Activated naive CD8-positive, alpha-beta T cell treated with anti-CD3 and anti-CD28 coated beads, Interleukin-2, amount 10 ng/mL, durations not matched to agents 7 days and 5 days (primary cell): ENCODE measurements at places on chromosomes 6 and 20.

GRCh38 chr6:16273256-16273655, 34.9 kb downstream of the GMPR start:
- H3K27ac ChIP-seq, result peak overlapping the region; percentile 18
- peaks cover 19% of the 10 kb centered on the region for H3K36me3 ChIP-seq
- H3K4me3 ChIP-seq, result no peak overlapping the region
- no peak for DNase-seq
- peaks cover 12% of the 10 kb centered on the region for H3K4me1 ChIP-seq

- no peak overlapping the region for H3K27ac ChIP-seq
- DNase-seq, result no peak
- no peak overlapping the region for H3K4me3 ChIP-seq
- no peaks in the 10 kb centered on the region for H3K36me3 ChIP-seq
- peaks cover 25% of the 10 kb centered on the region for H3K4me1 ChIP-seq
These were observed 1.2 kb downstream of the SLC17A3 start for GRCh38 chr6:25872814-25873213.

GRCh38 chr6:131642987-131643611, 6.0 kb downstream of the ENPP3 start:
- no peaks in the 10 kb centered on the region for H3K36me3 ChIP-seq
- H3K27ac ChIP-seq, result no peak overlapping the region
- no peaks in the 10 kb centered on the region for H3K4me1 ChIP-seq
- DNase-seq, result no peak

- no peak for DNase-seq
- H3K36me3 ChIP-seq, result peaks cover 14% of the 10 kb centered on the region
- no peaks in the 10 kb centered on the region for H3K27me3 ChIP-seq
- no peak overlapping the region for H3K4me3 ChIP-seq
These were observed 6.1 kb downstream of the DOP1A start for GRCh38 chr6:83073615-83074014.

GRCh38 chr6:99946005-99946404, 48.0 kb downstream of the MCHR2 start:
- peaks cover 4% of the 10 kb centered on the region for H3K27me3 ChIP-seq
- no peak overlapping the region for H3K4me3 ChIP-seq
- H3K36me3 ChIP-seq, result no peaks in the 10 kb centered on the region
- H3K4me1 ChIP-seq, result no peaks in the 10 kb centered on the region
- H3K27ac ChIP-seq, result no peak overlapping the region

- H3K36me3 ChIP-seq, result peaks cover 41% of the 10 kb centered on the region
These were observed 15.6 kb downstream of the PDSS2 start for GRCh38 chr6:107443608-107444267.

DNA sequence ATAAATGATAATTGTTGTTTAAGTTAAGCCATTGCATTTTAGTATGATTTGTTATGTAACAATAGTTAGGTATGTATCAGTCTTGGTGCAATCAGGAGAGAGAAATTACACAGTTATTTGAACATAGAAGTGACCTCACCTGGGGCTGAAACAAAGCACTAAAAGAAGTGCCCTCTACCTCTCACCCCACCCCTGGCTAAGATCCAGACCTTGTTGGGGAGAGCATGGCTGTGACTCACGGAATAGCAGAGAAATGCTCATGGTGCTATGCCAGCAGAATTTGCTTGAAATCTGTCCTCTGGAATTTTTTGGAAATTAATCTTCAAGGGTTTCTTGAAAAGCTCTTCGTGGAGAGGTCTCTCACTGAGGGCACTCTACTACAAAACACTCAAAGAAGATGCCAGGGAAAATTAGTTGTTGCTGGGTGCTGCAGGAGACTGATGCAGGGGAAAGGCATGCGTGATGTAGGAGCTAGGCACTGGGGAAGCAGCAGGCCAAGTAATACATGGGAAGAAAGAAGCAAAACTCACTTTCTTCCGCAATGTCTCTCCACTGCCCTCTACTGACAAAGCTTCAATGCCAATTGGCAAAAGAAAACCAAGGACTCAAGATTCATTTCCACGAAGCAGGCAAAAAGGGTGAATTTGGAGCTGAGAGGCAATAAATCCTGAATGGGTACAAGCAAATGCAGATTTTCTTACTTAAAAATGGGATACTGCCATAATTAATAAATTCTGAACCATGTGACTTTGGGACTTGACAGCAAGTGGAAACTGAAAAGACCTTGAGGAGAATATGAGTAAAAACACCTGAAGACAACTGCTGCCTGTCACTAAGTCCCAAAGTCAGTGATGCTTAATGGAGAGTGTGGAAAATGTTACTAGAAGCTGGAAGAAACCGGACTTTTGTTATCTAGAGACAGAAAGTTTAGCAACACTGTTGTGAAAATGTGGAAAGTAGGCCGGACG, 136.3 kb upstream of the ZNF184 start:
- H3K27ac ChIP-seq, result no peak overlapping the region
- H3K27me3 ChIP-seq, result peaks cover 48% of the 10 kb centered on the region
- no peaks in the 10 kb centered on the region for H3K36me3 ChIP-seq
- peaks cover 14% of the 10 kb centered on the region for H3K4me1 ChIP-seq
- no peak overlapping the region for H3K4me3 ChIP-seq
- no peak for DNase-seq

- H3K4me3 ChIP-seq, result no peak overlapping the region
- no peak for DNase-seq
- no peaks in the 10 kb centered on the region for H3K36me3 ChIP-seq
- H3K27me3 ChIP-seq, result peaks cover 32% of the 10 kb centered on the region
These were observed 125.5 kb downstream of the ELOVL4 start for GRCh38 chr6:79821859-79822258.

GRCh38 chr6:89970072-89970471, 75.8 kb downstream of the GJA10 start:
- H3K4me1 ChIP-seq, result peaks cover 24% of the 10 kb centered on the region
- no peak overlapping the region for H3K4me3 ChIP-seq
- no peaks in the 10 kb centered on the region for H3K27me3 ChIP-seq
- peaks cover 48% of the 10 kb centered on the region for H3K36me3 ChIP-seq

GRCh38 chr6:21202521-21202920, 391.0 kb upstream of the SOX4 start:
- H3K4me1 ChIP-seq, result peaks cover 5% of the 10 kb centered on the region
- no peaks in the 10 kb centered on the region for H3K27me3 ChIP-seq
- DNase-seq, result no peak
- peaks cover 22% of the 10 kb centered on the region for H3K36me3 ChIP-seq
- H3K27ac ChIP-seq, result no peak overlapping the region

GRCh38 chr20:10492844-10493243, 57.7 kb downstream of the SLX4IP start:
- H3K4me3 ChIP-seq, result no peak overlapping the region
- no peaks in the 10 kb centered on the region for H3K27me3 ChIP-seq
- H3K4me1 ChIP-seq, result peaks cover 41% of the 10 kb centered on the region
- peaks cover 10% of the 10 kb centered on the region for H3K36me3 ChIP-seq
- no peak overlapping the region for H3K27ac ChIP-seq

- no peak for DNase-seq
- no peaks in the 10 kb centered on the region for H3K27me3 ChIP-seq
- peaks cover 15% of the 10 kb centered on the region for H3K36me3 ChIP-seq
These were observed 64.7 kb downstream of the MYH7B start for GRCh38 chr20:35020108-35020928.
